Effector CD8-positive, alpha-beta T cell (primary cell): ENCODE measurements at places on chromosomes 1 and 21.

DNA sequence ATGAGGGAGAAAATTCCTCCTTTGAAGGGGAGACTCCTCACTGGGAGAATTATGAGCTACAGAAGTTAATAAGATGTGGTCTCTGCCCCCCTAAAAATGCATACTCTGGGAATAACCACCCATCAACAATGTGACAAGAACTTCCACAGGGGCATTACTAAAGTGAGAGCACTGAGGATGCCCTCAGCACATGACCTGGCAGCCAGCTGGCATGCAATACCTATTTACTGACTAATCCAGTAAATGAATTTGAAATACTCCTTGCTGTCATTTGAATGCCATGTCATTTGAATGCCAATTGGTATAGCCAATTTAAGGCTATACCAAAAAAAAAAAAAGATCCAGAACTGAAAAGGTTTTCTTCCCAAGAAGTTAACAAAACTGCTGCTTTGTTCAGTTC, 30.8 kb downstream of the PLPP3 start:
- DNase-seq: no peak

DNA sequence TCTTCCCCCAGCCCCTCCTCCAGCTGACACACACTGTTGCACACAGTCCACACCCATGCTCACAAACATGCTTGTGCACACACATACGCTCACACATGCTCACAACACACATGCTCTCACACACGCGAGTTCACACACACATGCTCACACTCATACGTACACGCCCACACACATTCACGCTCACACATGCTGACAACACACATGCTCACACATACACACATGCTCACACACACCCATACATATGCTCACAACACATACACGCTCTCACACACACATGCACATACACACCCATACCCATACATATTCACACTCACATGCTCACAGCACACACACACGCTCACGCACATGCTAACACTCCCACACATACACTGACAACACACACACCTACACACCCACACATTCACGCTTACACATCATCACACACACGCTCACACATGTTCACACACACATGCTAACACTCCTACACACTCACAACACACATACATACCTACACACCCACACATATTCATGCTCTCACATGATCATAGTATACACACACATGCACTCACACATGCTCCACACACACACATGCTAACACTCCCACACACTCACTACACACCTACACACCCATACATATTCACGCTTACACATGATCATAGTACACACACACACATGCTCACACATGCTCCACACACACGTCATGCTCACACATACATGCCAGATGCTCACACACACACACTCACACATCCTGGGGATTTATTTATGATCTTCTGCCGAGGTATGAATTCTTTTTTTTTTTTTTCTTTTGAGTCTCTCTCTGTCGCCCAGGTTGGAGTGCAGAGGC, 10.7 kb downstream of the DRAXIN start:
- DNase-seq: no peak

DNA sequence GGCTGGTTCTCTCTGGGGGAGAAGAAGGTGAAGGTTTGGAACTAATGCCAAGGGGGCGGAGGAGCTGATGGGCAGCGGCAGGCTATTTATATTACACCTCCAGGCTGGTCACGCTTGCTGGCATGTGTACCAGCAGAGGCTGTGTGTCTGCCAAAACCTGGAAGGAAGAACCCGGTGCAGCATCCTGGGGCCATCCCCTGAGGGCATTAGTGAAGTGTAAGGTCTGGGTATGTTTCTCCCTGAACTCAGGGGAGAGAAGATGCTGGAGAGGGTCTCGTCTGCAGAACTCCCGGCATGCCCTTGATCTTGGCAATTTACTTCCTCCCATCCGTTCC, 5.3 kb downstream of the DISP3 start:
- DNase-seq: no peak

- no peak for DNase-seq
Observed at GRCh38 chr1:207910591-207911354, at the start of gene CD34. TSS of gene CD34 (minus strand) at chr1:207911125. CDS start at chr1:207911080, 45 bp downstream.

GRCh38 chr1:12600880-12601633, 17.0 kb downstream of the DHRS3 start:
- DNase-seq: peak; percentile 48

DNA sequence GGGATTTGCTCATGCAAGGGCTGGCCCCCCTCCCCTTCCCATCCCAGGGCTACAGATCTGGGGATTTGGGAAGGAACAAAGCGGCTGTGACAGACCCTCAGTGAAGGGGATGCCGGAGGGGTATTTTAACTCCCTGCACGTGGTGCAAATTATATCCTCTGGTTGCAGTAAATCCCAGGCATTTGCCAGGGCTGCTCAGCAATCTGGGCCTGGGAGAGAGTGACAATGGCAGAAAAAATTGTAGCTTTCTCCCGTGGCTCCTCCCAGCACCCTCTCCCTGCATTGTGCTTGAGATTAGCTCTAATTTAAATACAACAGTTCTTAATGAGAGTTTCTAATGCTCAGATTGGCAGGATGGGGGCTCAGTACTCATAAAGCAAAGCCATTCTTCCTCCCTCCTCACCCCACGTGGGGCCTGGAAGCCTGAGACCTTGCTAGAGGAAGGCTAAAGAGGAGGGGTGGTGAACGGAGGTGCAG, 129.9 kb upstream of the CD34 start:
- no peak for DNase-seq

GRCh38 chr1:145893306-145894055, 7.8 kb upstream of the ANKRD35 start:
- DNase-seq: no peak

GRCh38 chr1:9476790-9477463, 62.3 kb upstream of the SLC25A33 start:
- no peak for DNase-seq

- no peak for DNase-seq
Observed at GRCh38 chr21:35476621-35477395, 427.7 kb upstream of the RUNX1 start.

GRCh38 chr1:169109561-169110134, 3.2 kb downstream of the ATP1B1 start:
- DNase-seq: no peak

- DNase-seq: no peak
Observed at GRCh38 chr1:240173836-240174235, 82.2 kb downstream of the FMN2 start.

- DNase-seq: peak; percentile 71
Observed at GRCh38 chr1:156480411-156481192, 20.0 kb downstream of the MEF2D start.

- DNase-seq: no peak
Observed at GRCh38 chr21:19941626-19942025, 1056.6 kb upstream of the NCAM2 start.

- no peak for DNase-seq
Observed at GRCh38 chr1:228737601-228738041, 2.3 kb downstream of the RHOU start.

DNA sequence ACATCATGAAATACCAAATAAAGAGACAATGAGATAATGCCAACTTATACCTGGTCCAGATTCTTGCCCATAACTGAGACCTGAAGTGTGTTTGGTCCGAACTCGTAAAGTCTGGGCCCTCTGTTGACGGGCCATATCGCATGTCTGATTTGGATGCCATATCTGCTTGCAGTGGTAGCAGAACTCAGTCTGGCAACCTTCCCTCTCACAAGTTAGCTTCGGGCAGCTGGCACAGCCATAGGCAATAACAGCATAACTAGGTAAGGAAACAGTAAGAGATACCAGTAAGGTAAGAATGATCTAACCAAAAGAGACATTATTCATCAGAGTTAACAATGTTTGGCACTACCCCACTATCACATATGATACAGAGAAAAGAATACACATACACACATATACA, 15.1 kb downstream of the RNF19B start:
- DNase-seq: no peak

- no peak for DNase-seq
Observed at GRCh38 chr1:16111771-16112595, 38.5 kb upstream of the FAM131C start.

- DNase-seq: no peak
Observed at GRCh38 chr1:37808369-37809319, 636 bp upstream of the YRDC start.
